Globus pallidus (tissue), 1 donor: ENCODE measurements at places on chromosomes 4 and X.

DNA sequence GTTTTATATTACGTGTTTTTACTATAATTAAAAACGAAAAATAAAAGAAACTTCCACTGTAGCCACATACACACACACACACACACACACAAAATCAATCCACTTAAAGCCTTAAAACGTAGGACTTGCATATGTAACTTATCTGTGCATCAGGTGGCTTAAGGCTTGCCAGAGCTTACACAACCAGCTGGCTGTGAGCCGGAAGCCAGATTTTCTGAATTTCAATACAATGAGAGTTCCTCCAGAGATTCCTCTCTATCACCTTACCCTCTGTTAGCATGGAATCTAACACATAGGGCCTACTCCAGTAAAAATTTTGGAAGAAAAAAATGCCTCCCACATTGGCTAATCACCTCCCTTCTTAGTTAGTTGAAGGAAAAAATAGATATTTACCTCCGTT, 27.9 kb upstream of the SLITRK4 start:
- DNase-seq, result no peak

DNA sequence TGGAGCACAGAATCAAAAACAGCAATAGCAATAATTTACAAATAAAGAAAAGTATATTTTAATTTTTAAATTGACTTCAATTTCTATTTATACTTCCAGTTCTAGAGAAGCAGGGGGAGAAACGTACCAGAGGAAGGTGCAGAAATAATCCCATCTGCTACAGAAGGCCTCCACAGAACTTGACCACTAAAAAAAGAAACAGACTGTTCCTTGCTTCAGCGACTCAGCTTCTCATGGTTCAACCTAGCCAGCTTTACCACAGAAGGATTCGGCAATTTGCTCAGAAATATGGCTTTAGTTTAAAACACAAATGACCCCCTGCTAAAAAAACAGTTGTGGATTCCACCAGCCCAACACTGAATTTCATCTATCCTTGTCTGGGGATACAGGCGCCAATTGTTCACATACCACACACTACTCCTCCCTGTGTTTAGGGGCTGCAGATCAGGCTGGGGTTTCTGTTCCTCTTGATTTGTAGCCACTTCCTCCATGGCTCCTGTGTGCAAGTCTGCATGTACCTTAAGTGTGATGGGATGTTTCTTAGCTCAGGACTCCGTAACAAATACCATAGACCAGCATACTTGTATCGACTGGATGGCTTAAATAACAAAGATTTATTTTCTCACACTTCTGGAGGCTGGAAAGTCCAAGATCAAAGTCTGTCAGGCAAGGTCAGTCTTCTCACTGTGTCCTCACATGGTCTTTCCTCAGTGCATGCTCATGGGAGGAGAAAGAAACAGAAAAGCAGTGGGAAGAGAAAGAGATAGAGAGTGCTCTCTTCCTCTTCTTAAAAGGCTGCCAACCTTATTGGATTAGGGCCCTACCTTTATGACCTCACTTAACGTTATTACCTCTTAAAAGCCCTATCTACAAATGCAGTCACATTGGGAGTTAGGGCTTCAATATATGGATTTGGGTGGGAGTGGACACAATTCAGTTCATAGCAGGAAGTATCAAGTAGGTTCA, 79.1 kb downstream of the AMOT start:
- DNase-seq, result peak; percentile 26

GRCh38 chr4:166838975-166839614, 395.2 kb downstream of the SPOCK3 start:
- DNase-seq, result no peak

DNA sequence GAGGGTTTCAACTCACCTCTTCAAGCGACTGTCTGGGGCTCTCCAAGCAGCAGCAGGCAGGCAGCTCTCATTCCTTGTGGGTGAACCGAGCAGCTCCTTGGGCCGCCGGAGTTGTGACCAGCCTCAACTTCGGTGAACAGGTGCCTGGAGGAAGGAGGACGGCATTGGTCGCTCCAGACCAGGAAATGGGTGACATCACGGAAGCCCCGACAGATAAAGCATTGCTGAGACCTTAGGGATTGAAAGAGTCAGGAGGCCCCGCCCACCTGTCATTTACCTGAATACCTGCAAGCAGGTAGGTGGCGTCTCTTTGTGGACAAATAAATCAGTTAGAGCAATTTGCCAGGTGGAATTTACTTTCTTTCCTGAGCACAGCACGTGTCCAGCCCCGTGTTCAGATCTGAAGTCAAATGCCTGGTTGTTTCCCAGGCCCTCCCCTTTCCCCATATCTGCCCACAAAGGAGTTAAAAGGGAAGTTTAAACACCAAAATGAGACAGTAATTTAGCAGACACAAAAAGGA, at the start of gene LNX1:
LNX1 (minus strand) TSS at position 115 of the 521 bp plus-strand sequence. CDS start 17,484 bp downstream, outside the sequence.
- no peak for DNase-seq

DNA sequence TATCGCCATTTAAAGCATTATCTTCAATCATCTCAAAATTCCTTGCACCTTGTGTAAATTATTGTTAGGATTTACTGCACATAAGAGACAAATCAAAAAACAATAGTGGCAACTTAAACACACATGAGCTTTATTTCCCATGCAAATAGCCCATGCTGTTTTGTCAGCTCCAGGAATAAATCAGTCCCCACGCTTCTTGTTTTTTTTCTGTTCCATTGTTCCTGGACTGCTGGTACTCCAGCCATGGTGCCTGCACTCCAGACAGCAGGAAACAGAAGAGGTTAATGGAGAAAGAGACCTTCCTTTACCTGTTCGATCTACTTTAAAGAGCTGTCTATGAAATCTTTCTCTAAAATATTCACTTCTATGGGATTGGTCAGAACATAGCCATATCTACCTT, 1515.7 kb upstream of the TENM3 start:
- DNase-seq, result no peak

GRCh38 chr4:64305565-64306254, 103.5 kb downstream of the TECRL start:
- no peak for DNase-seq

DNA sequence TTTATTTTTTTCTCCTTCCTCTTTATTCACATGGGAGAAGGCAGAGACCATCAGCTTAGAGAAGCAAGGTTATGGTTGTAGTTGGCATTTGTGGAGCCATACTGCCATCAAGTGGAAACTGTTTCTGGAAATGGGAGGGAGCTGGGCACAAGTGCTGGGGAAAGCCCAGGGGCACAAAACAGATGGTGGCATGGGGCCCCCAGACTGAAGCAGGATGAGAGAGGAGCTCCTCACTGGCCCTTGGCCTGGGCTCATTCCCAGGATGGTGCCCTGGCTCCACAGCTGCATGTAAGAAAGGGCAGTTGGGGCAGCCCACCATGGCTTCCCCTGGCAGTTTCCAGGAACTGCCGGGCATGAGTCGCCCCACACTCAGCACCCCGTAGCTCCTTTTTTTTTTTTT, 59.2 kb downstream of the NBDY start:
- DNase-seq, result peak; percentile 55

GRCh38 chr4:113094802-113095201, 45.3 kb downstream of the ANK2 start:
- no peak for DNase-seq
